ENCODE measurements at places on chromosomes 12 and 14.

GRCh38 chr12:122635471-122635870, 67.7 kb downstream of the HCAR2 start:
- DNase-seq: no peak

- no peak for DNase-seq
Measured at GRCh38 chr14:93525696-93526451, 95.1 kb downstream of the UNC79 start.

DNA sequence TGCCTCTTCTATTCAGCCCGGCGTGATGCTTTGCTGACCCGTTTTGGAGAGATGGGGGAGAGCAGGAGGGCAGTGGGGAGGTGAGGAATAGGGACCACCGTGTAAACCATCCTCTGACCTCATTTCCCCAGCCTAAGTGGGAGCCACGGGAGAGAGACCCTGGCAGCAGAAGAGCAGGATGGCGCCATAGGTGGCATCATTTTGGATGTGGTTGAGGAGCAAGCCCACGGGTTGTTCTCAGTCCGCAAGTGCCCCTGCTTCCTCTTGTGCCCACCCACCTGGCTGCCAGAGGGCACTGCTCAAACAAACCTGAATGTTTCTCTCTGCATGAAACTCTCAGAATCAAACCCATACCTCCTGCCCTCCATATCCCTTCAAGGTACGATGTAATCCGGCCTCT, 10.7 kb upstream of the UBC start:
- no peak for DNase-seq

DNA sequence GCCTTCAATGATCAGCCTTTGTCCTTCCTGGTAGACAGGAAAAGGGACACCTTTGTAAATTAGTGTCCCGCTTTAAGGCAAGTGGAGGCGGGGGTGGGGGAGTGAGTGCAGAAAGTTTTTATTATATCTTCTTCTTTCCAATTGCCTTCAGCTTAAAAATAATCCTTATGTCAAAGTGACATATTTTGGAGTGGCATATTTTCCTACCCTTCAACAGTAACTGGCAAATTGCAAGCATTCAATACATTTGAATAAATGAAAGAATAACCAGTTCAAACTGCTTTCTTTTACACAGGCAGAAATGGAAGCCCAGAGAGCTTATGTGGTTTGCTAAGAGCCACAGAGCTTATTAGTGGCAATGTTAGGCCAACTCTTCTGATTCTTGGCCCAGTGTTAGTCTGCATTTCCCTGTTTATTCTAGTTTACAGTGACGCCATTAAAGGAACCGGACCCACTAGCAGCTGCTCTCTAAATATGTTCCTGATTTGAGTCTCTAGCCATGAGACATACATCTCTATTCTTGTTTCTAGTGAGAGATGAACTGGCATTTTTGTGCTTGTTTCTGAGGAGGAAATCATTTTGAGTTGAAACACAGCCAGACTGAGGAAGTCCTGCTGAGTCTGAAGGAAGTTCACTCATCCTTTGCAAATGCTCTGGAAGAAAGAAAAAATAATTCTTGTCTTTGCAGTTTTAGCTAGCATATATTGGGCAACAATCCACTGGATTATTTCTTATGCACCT, 468.7 kb downstream of the NOVA1 start:
- DNase-seq: no peak

- peak; percentile 37 for DNase-seq
Measured at GRCh38 chr14:50225067-50225973, 6.1 kb downstream of the SOS2 start.

GRCh38 chr12:111152561-111152960, 216.3 kb downstream of the PHETA1 start:
- no peak for DNase-seq

- no peak for DNase-seq
Measured at GRCh38 chr14:70832561-70833305, 23.4 kb upstream of the MAP3K9 start.

- no peak for DNase-seq
Measured at GRCh38 chr12:111597831-111598636, 1.1 kb downstream of the ATXN2 start.

DNA sequence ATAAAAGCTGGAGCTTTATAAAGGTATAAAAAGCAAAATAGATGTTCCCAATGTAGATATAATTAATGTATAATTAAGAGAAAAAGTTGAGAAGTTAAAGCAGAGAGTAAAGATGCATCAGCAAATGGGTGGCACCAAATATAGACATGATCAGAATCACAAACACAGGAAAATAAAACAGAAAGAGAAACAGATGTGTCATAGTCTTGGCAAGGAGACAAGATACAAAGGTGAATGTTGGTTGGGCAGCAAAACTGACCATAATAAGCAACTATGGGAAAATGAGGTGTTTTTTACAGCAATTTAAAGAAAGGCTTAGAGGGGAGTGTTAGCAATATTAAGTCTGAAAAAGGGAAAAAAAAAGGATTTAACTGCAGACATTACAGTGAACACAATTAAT, 135.4 kb upstream of the CLEC14A start:
- DNase-seq: no peak

- no peak for DNase-seq
Measured at GRCh38 chr14:35985474-35986218, 159.5 kb downstream of the BRMS1L start.

DNA sequence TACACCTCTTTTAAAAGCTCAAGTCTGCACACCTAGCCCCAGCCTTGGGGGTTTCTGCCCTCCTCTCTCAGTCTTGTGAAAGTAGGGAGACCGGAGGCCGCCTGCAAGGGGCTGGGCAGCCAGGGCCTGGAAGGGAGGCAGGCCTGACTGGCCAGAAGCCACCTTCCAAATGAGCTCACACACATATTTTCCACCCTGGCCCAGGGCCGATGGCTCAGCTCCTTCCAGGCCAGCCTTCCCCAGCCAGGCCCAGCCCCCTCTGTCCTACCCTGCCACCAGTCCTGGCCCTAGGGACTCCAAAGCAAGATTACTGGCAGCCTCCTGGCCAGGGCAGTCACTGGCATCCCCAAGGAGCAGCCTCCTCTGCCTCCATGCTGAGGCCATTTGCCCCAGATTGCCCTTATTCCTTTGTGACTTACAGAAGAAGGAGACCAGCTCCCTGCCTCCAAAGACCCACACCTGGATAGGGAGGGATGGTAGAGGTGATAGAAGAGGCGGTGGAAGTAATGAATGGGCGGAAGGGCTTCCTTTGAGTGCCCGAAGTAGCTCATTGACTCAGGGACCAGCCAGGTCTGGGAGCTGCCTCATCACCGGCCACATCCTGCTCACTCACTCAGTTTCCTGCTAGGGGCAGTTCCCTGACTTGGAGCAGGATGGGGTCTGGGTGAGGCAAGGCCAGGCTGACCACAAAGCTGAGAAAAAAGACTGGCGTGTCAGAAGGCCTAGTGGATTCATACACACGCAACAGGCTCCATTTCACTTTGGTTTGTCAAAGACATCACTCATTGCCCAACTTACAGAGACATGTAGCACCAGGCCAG, 14.8 kb downstream of the MMP14 start:
- no peak for DNase-seq

GRCh38 chr12:32110942-32111341, 4.3 kb downstream of the BICD1 start:
- no peak for DNase-seq

DNA sequence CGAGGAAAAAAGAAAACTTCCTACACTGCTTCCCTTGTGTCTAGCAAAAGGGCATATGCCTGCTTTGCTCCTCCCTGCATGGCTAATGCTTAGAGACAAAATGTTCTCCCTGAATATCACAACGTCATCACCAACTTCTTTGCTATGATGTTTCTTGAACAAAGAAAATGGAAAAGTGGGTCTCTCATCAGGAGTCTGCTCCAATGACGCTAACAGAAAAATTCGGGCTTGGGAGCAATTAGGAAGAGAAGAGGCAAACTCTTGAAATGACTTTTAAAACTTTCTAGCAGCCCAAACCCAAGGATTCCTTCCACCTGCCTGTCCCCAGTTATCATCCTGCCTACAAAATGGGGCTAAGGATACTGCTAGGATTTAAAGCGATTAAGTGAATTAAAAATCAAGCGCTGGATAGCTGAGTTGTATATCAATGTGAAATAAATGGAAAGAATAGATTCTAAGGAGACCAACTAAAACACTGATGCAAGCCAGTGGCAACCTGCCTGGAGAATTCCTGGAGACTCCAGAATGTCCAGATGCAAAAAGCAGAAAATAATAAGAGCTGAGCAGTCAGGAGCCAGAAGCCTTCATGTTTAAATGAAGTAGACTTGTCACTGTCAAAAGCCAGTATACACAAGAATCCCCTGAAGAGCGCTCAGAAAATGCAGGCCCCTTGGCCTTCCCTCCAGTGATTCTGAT, 183.8 kb downstream of the DPF3 start:
- no peak for DNase-seq

DNA sequence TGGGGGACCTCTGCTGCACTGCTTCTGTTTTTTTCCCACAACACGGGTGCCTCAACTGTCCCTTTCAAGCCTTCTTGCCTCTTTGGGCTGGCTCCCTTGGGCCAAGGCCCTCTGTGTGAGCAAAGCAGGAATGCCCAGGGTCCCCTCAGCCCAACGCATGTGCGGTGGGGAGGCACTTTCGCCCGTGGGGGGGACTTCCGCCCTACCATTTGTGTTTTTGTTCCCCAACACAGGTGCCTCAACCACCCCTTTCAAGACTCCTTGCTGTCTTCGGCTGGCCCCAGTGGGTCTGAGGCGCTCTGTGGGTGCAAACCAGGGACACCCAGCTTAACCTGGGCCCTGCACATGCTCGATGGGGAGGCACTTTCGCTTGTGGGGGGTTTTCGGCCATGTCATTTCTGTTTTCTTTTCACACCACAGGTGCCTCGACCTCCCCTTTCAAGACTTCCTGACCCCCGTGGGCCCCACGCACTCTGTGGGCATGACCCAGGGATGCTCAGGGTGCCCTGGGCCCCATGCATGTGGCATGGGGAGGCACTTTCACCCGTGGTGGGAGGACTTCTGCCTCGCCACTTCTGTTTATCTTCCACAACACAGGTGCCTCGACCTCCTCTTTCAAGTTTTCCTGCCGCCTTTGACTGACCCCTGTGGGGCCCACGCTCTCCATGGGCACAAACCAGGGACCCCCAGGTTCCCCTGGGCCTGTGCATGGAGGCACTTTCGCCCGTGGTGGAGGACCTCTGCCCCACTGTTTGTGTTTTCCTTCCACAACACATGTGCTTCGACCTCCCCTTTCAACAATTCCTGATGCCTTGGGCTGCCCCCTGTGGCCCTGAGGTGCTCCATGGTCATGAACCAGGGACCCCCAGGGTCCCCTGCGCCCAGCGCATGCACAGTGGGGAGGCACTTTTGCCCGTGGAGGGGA, 365.7 kb downstream of the ALG10 start:
- DNase-seq: no peak

GRCh38 chr12:6953442-6954315, 2.5 kb downstream of the PTPN6 start:
- DNase-seq: no peak

- no peak for DNase-seq
Measured at GRCh38 chr12:82029936-82030335, 270.8 kb upstream of the PPFIA2 start.

DNA sequence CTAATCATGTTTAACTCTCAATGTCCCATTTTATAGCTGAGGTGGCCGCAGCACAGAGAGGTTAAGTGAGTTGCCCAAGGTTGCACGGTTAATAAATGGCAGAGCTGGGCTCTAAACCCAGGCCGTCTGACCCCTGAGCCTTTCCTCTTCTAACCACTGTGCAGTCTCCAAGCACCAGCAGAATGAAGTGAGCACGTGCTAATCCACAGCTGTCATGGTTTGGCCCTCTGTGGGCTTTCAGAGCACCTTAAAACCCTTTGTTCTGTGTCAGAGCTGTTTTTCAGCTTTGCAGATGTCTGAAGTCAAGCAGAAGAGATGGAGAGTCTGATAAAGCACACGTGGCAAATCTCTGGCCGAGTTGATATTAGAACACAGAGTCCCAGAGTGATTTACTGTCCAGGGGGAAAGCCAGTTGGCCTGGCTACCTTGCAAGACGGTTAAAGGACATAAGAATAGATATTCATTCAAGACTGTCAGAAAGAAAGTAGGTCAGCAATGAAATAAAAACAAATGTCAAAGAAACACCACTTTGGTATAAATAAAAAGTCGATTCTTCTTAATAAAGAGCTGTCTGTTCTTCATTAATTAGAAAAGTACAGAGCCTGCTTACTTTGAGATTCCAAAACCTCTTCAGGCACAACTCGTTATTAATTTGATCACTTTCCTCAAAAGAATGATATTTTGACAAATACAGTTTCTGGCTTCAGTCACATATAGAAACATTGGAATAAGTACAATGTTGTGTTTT, 107.3 kb downstream of the CRADD start:
- peak; percentile 95 for DNase-seq

DNA sequence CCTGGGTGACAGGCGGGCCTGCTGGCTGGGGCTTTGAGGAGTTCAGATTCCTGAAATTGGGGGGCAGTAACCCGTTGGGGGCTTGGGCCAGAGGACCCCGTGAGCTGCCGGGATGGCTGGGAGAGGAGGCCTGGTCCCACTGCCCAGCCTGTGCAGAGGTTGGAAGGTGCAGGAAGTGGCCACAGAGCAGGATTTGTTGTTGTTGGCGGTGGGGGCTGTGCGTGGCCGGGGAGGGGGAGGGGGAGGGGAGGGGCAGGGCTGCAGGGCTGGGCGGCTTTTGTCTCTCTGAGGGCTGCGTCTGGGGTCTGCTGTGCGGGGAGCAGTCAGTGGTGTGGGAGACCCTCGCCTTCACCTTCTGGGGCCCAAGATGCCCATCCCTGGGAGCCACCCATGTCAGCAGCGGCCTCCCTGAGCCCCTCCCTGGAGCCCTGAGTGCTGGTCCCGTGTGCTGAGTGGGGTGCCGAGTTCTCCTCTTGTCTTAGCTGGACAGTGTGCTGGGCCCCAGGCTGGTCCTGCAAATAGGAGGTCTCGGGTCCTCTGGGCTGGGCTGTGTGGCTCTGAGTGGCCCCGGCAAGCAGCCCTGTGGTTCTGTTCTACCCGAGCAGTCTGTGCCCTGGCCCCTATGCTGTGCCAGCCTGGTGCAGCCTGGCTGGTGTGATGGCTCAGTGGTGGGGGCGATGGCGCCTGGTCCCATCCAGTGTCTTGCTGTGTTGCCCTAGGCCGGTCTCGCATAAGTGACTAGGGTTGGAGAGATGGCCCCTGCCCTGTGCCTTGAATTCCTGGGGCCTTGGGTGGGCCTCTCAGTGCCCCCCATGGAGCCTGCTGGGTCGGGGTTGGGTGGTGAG, 10.3 kb downstream of the KIF26A start:
- no peak for DNase-seq

- DNase-seq: no peak
Measured at GRCh38 chr12:51318846-51319599, 5.0 kb downstream of the BIN2 start.

DNA sequence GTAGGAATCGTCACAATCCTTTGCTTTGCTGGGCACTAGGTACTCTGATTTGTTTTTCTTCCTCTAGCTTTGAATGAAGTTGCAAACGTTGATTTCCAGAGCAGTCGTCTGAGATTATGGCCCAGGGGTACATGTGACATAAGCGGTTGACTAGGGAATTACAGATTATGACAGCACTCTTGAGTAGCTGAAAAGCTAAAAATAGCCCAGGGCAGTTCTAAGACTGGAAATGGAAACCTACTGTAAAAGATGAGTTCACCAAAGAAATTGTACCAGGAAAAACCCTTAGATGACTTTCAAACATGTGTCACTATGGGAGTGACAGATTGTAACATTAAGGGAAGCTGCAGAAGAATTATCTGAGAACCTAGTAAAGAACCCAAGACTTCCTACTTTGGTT, 108.5 kb downstream of the ANO6 start:
- no peak for DNase-seq

- no peak for DNase-seq
Measured at GRCh38 chr12:104551313-104551931, 94.7 kb downstream of the CHST11 start.

GRCh38 chr14:60944204-60944603, 36.7 kb downstream of the TRMT5 start:
- no peak for DNase-seq

Data from DMS79 (cell line).